Endothelial cell (in vitro differentiated cells): ENCODE measurements at places on chromosomes 6 and 20. TPM values are rescaled to one million over a fixed set of nuclear protein-coding genes. Genes with fewer than 3 reads are reported as not detected.

DNA sequence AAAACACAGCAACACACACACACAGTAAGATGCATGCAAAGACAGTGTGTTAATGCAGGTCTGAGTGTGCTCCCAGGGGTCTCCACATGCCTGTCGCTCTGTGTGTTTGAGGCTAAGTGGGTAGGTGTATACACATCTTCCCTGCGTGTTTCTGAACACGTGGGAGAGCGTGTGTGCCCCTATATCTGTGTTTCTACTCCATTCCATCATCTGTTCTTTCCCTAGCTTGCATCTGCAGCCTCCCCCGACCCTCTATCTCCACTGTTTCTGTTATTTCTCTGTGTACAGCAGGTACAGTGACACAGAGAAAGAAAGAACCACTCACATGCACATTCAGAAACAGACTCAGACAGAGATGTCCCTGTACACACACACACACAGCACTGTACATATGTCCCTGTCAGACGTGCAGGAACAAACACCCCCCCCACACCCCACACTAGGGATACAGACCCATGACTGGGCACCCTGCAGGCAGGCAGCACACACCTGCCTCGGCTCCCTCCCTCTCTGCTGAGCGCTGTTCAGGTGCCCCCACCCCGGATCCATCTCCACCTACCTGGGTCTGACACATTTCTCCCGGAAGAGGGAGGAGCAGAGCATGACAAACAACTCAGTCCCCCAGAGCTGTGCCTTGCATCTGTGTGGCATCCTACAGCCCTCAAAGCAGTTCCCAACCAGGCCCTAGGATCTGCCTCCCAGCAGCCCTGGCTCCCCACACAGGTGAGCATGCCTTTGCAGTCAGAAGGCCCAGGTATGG is 27.6 kb downstream of the KCNK15 start:
- no peak for DNase-seq

- no peak for DNase-seq
Observed at GRCh38 chr6:144314003-144314485, 28.9 kb downstream of the UTRN start.

- DNase-seq = no peak
Observed at GRCh38 chr20:17910828-17911294, 57.7 kb downstream of the SNX5 start.

DNA sequence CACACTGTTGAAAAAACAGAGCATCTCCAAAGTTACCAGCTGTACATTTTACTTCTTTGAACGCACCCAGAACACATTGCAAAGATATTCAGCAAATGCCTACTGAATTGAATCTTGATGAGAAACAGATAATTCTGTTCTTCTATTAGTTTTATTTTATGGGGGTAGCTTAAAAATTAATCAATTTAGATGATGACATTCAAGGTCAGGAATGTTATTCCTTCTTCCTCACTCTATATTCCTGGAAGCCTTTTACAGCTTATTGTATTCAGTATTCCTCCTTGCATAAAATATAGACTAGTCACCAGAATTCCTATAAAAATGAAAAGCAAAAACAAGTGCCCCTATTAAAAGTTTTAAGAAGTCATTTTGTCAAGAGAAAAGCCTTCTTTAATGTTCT is 21.4 kb upstream of the GMDS start:
- no peak for DNase-seq

GLP1R gene
- 42.5 TPM for total RNA-seq
